ENCODE measurements at places on chromosomes 1 and 21.

- DNase-seq, result no peak
Measured at GRCh38 chr1:245871915-245872314, 635.2 kb downstream of the SMYD3 start.

DNA sequence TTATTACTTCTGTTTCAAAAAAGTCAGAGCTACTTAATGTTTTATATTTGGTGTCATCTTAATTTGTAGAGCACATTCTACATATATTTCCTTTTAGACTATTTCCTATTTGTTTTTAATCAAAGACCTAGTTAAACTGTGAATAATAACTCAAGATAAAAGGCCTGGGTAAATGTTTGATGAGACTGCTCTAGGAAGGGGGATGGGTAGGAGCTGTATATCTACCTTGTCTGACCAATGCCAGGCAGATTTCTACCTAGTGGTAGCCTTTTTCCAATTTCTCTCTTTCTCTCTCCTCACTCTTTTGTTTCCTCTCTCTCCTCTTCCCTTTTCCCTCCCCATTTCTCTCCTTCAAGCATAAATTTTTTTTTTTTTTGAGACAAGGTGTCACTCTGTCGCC is 31.9 kb upstream of the IVNS1ABP start:
- DNase-seq, result no peak

DNA sequence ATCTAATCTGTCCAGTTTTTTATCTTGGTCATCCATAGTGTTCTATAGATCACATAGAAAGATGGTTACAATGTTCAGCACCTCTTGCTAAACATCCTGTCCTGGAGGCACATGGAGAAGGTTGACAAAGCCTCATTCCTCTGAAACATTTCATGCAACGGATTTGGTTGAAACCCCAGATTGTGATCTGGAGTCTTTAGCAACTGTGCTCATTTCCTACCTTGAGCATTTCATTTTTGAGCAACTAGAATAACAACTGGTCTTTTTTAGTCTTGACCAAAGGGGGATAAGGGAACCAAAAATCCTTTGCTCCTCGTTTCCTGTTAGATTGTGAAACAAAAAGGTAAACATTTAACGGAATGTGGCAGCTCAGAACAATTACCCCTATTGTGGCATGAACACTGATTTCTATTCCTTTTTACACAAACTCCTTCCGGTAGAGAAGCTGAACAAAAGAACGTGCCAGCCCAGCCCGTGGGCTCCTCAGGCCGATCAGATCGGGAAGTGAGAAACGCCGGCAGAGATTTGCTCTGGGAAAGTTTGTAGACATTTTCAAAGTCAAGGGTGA is 94.7 kb upstream of the ERRFI1 start:
- no peak for DNase-seq

DNA sequence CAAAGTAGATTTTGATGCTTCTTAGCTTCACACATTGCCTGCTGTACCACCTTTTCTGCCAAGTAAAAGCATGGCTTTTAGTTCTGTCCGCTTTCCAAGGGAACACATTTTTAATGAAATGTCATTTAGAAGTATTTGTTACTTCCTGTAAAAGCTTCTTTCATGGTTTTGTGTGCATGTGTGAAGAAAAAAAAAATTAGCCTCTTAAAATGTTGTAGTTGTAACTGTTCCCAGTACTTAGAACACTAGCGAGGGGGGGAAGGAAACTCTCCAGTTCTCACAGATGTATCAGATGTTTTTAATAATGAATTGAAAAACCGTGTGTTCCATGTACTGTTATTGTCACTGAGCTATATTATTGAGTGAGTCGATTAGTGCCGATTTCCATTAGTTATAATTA is 568.3 kb upstream of the ADGRL2 start:
- DNase-seq, result no peak

- no peak for DNase-seq
Measured at GRCh38 chr1:211882381-211883004, 51.9 kb upstream of the LPGAT1 start.

DNA sequence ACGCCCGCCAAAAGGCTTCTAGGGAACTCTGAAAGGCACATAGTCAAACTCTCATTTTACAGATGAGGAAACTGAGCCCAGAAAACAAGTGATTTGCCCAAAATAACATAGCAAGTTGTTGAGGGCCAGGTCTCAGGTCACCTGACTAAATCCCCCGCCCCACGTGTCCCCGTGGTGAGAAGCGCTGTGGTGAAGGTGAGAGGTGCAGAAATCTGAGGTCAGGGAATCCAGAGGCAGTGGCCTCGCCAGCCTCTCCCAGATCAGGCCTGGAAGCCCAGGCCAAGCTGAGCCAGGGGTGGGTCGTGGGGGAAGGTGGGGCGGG is 5.1 kb downstream of the HDGF start:
- no peak for DNase-seq

DNA sequence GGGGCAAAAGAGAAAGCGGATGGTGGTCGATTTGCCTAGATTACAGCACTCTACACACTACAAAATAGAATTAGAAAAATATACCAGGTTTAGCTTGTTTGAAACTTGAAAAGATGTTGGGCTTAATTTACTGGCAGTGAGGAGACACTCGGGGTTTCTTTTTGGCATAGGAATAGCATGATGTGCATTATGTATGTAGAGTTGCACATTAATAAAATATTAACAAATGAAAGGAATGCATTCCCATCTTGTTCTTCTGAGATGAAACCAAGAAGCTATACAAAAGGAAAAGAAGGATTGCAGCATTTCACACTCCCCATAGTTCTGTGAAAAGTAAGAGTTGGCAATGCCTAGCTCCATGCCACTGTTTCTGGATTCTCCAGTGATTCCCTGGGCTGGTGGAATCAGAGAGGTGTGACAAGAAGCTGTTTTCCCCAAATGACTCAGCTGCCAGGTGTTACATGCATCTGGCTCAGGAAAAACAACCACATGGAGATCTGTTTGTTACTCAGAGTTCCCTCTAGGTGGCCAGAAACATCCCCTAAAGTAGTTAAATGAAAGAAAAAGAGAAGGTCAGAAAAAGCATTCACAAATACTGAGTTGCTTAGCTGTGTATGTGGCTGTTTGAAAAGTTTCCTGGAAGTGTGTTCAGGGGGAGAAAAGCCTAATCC is 115.6 kb downstream of the UCK2 start:
- DNase-seq, result no peak

DNA sequence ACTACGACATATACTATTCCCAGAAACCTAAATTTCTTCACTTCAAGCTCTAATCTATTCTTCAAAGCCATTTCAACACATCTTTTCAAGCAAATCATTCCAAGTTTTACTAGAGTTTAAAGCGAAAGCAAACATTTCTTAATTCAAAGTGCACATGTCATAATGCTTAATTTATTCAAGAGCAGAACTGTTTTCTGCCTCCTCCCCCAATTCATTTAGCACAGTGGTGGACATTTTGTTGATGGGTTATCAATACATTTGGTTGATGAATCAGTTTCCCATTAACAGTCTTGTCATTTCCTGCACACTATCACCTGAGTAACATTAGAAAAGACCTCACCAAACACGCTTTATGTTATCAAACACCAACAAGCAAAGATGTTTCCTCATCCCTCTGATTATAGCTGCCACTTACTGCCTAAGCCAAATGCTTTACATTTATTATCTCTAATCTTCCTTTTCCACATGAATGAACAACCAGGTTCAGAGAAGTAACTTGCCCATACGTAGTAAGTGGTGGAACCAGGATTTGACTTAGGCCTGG is 2.0 kb downstream of the SRSF4 start:
- no peak for DNase-seq

DNA sequence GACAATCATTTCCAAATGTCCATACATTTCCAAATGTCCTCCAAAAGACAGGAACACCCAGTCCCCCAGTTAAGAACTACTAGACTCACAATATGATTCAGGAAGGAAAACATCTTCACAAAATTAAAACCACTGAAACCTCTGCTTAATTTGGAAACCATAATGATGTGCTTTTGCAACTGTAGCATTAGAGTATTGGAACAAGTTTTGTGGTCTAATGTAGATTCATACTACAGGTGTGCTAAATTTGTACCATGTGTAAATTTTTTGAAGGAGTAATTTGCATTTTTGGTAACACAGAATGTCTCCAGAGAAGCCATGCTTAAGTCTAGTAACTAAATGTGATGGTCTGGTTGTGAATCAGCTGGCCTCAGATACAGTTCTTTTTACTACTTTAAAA is 129.6 kb downstream of the DPYD start:
- no peak for DNase-seq

DNA sequence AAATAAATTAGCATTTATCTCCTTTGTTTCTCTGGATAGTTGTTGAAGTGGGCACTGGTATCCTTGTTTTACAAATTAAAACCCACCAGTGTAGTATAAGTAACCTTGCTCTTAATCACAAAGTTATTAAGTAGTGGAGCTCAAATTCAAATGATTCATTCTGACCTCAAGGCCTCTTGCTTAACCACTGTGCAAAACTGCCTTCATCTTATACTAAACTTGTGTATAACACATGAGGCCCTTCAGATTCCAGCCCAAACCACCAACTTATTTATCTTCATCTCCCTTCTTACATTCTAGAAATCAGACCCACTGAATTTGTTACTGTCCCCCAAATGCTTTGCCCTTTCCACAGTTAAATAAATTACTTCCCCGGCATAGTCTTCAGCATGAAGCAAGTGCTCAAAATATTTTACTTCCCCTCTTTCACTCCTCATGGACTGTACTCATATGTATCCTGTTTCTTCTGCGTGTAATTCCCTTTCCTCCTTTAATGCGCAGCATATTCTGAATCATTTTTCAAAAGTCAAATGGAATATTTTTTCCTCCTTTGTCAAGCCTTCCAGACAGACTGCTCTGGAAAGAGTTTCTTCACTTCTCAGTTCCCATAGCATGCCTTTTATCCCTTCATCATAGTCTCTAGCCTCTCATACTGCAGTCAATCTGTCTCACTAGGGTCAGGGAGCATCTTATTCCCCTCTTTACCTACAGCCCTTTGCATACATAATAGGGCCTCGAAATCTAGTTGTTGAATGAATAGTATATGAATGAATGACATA is 19.0 kb upstream of the DNASE2B start:
- no peak for DNase-seq

- DNase-seq, result peak; percentile 80
Measured at GRCh38 chr1:160291248-160292220, 6.6 kb upstream of the PEX19 start.

DNA sequence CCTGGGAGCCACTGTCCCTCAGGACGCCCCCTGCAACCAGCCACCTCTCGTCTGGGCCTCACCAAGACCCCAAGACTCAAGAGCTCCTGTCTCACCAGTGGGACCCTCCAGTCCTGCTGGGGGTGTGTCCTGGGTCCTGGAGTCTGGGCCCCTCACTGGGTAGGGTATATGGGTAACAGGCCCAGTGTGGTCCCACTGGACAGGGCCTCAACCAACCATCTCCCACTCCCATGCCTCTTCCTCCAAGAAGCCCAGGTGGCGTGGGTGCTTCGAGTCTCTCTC is 725 bp upstream of the VWA1 start:
- DNase-seq, result no peak

DNA sequence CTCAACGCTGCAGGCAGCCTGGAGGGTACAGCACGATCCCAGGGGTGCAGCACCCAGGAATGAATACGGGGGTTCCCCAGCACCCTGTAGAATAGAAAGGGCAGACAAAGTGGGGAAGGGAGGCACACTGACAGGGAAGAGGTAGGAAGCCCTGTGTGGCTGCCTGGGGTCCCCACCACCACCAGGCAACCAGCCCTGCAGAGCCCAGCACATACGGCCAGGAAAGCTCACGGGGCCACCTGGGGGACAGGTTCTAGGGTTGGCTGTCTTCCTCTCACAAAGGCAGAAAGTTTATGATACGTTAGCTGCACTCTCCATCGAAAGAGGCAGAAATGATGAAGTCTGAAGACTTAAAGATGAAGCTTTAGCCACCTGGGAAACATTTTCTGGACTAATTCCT is 52.5 kb downstream of the ARHGEF16 start:
- no peak for DNase-seq

DNA sequence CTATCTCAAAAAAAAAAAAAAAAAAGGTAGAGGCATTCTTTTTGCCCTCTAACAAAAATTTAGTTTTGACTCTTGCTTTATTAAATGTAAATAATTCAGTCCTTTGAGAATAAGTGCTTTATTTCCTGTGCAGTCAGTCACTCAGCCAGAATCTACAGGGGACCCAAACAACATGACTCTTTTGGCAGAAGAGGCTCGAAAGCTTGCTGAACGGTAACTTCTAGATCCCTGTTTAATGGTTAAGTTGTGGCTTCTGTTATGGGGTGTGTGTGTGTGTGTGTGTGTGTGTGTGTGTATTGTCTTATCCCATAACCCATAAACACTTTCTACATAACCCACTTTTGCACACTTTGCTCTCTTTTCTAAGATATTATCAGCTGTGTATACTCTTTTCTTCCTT is 54.9 kb upstream of the LAMC2 start:
- no peak for DNase-seq

GRCh38 chr21:46168238-46168637 is 12.9 kb upstream of the FTCD start:
- DNase-seq, result no peak

DNA sequence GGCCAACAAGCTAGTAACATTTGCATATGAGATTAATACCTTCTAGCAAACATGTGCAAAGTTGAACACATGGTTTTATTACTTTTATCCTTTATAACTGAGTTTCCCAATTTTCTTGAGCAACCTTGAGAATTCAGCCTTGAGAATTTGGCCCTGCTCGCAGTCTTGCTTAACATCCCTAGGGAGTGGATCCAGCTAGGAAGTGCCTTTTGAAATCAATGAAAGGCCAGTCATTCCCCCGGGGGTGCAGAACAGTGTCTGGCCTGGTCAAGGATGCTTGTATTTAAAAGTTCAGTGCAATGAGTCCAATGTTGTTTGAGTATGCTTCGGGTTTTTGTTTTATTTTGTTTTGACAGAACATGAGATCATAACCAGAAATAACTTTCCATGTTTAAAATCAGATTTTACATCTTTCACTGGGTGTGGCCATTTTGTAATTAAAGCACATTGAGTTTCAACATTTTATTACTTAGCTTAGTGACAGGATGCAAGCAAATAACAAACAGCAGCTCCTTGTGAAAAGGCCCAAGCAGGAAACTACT is 16.7 kb downstream of the PALMD start:
- DNase-seq, result no peak

GRCh38 chr1:32933742-32934322 is 30.8 kb downstream of the RNF19B start:
- no peak for DNase-seq

- DNase-seq, result no peak
Measured at GRCh38 chr1:88640060-88640459, 44.0 kb upstream of the PKN2 start.

- DNase-seq, result no peak
Measured at GRCh38 chr1:221435504-221435904, 306.4 kb downstream of the DUSP10 start.
